ENCODE measurements at places on chromosomes 4 and X.

GRCh38 chrX:78327370-78328086, at the start of gene CYSLTR1:
CYSLTR1 (minus strand) TSS chrX:78327611; CDS start chrX:78273746, 53,865 bp downstream.
- DNase-seq: no peak

DNA sequence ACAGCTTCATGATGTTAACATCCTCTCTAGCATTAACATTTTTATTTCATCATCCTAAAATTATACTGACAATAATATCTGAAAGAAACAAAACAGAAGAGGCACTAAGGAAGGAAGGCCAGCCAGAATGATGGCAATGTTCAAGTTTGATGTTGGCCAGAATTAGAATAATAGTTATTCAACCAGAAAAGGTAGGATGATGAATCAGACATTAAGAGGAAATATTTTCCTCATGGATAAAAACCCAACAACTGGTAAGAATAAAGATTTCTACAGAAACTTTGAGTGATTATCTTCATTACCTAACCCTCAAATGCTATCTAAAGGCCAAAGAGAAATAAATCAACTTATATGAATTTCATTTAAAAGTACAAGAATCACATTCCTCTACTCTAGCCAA, 105.2 kb downstream of the PDE5A start:
- no peak for DNase-seq

GRCh38 chr4:125016892-125017299, 297.9 kb upstream of the FAT4 start:
- no peak for DNase-seq

DNA sequence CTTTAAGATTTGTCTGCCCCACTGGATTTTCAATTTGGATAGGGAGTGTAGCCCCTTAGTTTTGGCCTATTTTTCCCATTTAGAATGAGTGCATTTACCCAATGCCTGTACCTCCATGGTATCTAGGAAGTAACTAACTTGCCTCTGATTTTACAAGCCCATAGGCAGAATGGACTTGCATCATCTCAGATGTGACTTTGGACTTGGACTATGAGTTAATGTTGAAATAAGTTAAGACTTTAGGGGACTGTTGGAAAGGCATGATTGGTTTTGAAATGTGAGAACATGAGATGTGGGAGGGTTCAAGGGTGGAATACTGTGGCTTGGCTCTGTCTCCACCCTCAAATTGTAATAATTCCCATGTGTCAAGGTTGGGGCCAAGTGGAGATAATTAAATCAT, 2480.2 kb downstream of the PCDH7 start:
- DNase-seq: no peak

DNA sequence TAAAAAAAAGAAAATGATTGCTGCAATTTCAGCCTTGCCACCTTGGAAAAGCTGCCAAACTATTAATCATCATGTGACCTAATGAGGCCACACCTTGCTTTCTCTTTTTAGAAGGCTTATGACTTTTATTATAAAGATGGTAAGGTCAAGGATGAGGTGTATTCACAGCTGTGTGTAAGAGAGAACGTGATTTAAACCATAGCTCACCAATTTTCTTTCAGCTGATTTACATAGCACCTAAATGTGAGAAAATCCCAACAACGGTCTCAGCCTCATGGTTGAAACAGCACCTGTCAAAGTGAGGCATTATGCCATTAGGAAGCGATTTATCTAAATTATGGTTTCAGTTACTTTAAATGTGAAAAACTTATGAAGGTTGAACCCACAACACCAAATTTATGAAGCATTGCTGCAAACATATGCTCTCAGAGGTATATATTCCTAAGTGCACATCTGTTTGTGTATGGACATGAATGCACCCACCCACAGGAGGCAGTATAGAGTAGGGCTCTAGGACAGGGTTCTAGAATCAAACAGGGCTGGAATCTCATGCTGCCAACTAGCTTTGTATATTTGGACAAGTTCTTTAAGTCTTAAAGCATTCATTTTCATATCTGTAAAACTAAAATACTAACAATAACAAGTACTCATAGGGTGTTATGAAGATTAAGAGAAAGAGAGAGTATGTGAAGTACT, 40.7 kb downstream of the ANXA3 start:
- DNase-seq: no peak

GRCh38 chr4:162151850-162152249, 11.9 kb downstream of the FSTL5 start:
- no peak for DNase-seq

- DNase-seq: no peak
Observed at GRCh38 chr4:186807808-186808629, 84.4 kb upstream of the FAT1 start.

- DNase-seq: no peak
Observed at GRCh38 chrX:2691543-2692220, 587 bp downstream of the CD99 start.

GRCh38 chr4:42605264-42605663, 51.6 kb downstream of the ATP8A1 start:
- no peak for DNase-seq

- DNase-seq: no peak
Observed at GRCh38 chr4:111678479-111678878, 466.8 kb upstream of the FAM241A start.

GRCh38 chr4:39970671-39971640, 6.8 kb downstream of the PDS5A start:
- DNase-seq: no peak

DNA sequence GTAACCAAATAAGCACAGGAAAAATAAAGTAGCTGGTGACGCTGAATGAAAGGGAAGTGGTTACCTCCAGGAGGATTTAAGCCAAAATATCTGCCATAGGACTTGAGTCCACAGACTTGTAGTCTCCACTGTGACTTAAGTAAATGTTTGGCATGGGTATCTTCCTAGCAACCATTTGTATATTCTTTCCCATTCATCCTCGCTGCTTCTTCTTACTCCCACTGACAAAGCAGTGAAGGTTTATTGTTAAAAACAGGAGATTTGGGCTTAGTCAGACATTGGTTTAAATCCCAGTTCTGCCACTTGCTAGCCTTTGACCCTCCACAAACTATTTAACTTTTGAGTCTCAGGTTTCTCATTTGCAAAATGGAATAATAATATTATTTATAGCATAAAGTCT, 22.3 kb downstream of the COL4A6 start:
- DNase-seq: no peak

DNA sequence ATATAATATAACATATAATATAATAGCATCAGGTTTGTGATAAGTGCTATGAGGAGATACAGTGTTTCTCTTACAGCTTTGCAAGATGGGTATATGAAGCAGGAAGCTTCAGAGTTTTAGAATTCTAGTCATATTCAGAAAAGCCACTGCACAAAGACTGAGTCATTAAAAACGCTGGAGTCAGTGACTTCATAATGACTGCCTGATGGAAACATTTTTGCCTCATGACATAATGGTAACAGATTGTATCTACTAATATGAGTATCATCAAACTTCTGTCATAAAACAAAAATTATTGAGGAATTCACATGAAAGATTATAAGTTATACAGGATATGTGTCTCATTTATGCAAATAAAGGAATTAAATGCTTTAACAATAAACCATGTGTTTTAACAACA, 46.8 kb downstream of the EPHA5 start:
- DNase-seq: no peak

DNA sequence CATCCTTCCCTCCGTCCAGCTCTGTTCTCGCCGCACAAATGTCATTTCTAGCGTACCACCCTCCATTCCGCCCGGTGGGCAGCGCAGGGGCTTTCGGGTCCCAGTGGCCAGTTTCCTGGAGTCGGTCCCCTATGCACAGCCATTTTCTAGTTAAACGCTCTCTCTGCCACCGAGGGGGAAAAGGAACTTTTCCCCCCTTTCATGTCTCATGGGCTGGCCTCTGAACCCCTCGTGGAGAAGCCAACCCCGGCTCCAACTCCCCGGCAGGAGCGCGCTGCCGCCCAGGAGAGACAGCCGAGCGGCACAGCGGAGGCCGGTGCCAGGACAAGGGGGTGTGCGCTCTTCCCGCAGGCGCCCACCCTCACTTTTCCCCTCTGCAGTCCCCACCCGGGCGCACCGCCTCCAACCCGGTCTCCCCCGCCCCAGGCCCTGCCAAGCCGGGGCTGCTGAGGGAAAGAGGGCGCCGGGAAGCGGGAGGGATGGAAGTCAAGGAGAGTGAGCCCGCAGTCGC, 662 bp downstream of the APBB2 start:
- DNase-seq: no peak

DNA sequence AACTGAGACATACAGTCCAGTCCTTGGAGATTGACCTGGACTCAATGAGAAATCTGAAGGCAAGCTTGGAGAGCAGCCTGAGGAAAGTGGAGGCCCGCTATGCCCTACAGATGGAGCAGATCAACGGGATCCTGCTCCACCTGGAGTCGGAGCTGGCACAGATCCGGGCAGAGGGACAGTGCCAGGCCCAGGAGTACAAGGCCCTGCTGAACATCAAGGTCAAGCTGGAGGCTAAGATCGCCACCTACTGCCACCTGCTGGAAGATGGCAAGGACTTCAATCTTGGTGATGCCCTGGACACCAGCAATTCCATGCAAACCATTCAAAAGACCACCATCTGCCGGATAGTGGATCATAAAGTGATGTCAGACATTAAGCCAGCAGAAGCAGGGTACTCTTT, 20.4 kb upstream of the FRMPD3 start:
- DNase-seq: no peak

DNA sequence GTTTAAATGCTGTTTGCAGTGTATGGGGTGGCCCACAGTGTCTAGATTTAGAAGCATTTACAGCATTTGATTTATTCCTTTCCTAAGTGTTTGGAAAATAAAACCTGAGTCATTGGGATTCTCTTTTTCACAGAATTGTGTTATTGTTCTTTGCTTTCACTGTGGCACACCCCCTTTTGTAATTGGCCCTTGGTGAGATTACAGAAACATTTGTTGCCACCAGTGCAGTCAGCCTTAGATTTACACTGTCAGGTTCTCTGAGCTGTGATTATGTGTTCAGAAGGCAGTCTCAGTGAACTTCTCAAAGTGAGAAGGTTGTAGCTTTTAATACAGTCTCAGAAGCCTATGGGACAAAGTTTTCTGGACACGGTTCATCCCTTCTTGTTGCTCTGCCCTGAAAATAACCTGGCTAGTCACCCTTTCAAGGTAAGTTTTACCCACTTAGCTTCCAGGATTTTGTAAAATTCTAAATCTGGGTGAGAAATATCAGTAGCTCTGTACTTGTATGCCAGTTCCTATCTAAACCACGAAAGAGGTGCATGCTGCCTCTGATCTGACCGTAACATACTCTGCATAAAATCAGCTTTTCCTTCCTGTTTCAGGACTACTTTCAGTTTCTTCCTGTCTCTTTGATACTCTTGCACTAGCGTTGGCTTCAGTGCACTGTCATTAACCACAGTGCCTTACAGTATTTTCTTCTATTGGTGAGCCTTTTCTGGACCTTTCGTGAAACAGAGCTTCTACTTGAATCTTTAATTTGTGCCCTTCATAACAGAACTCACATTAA, 12.6 kb downstream of the RUFY3 start:
- no peak for DNase-seq

All from T-helper 17 cell (primary cell).